ENCODE measurements at places on chromosomes 2 and 18. TPM values are rescaled to one million over a fixed set of nuclear protein-coding genes. Genes with fewer than 3 reads are reported as not detected.

The RUFY4 gene
- total RNA-seq: not detected

The SDC1 gene
- total RNA-seq: 38.7 TPM

The UGT1A10 gene
- not detected for total RNA-seq

The SERPINB13 gene
- total RNA-seq: not detected

GRCh38 chr18:8747440-8747937, 42.1 kb downstream of the MTCL1 start:
- no peak for DNase-seq

- DNase-seq: no peak
Observed at GRCh38 chr2:85247610-85248009, 80.2 kb downstream of the TGOLN2 start.

GRCh38 chr2:64485961-64486360, 32.0 kb downstream of the LGALSL start:
- DNase-seq: peak; percentile 29

DNA sequence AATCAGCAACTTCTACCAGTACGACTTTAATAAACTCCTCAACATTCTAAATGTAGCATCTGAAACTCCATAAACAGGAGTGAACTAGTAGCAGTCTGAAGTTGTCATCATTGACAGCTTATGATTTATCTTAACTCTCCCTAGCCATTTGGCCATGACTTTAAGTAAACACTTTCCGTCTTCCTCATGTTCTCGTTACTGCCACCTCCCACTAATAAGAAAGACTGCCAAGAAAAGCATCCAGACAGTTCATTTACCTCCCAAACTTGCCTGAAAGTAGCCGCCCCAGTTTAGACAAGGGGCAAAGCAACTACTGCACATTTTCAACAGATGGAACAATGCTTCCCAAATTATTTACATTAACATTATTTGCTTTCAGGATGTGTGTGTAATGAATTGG, 287.5 kb downstream of the OSR1 start:
- DNase-seq: no peak

DNA sequence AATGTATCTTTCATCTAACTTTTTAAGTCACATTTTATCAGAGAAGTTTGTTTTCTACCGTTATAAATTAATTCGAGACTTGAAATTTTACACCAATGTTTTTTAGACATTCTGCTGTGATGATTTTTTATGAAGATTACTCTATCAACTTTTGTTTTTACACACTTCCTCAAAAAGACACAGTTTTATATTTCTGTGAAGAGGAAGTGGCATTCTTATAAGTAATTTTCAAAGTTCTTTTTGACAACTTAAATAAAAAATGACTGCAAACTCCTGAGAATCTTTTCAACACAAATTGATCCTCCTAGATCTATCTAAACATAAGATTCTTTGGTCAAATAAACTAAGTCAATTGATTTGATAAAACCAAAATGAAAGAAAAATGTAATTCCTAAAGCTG, 13.7 kb downstream of the ANKRD44 start:
- no peak for DNase-seq

- no peak for DNase-seq
Observed at GRCh38 chr2:227370092-227370491, 9.0 kb downstream of the TM4SF20 start.

GRCh38 chr2:99593692-99594427, 104.0 kb upstream of the REV1 start:
- DNase-seq: no peak

DNA sequence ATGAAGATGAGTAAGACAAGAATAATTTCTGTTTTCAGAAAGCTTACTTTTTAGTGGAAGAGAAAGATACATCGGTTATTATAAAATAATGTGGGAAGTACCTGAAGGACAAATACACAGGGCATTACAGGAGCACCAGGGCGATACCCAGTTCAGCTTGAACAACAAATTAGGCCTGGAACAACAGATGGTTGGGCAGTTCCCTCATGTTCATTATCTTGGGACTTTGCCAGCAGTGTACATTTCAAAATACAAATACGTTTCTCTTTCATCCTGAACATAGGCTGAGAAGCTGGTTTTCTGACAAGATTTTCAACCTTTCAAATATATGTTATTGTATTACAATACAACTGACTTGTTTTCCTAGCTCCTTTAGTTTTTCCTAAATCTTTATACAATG, 79.6 kb downstream of the TGIF1 start:
- no peak for DNase-seq

DNA sequence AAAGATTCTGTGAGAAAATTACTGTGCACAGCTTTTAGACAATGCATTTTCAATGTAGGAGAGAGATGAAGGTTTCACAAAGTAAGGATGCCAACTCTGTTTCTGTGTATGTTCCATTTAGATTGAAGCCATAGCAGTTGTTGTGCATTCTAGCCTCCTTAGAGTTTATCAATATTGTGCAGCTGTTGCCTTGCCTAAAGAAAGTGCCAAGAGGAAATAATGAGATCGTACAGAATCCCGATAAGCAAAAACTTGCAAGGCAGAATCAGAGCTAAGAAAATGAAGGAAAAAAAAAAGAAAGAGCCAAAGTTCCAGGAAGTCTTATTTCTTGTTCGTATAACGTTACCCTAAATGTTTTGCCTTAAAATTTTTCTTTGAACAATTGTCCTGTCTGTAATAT, 965.0 kb downstream of the DCDC2C start:
- no peak for DNase-seq

Data from breast epithelium (tissue), 4 donors.